Kidney capillary endothelial cell (primary cell): ENCODE measurements at places on chromosomes 4 and X.

DNA sequence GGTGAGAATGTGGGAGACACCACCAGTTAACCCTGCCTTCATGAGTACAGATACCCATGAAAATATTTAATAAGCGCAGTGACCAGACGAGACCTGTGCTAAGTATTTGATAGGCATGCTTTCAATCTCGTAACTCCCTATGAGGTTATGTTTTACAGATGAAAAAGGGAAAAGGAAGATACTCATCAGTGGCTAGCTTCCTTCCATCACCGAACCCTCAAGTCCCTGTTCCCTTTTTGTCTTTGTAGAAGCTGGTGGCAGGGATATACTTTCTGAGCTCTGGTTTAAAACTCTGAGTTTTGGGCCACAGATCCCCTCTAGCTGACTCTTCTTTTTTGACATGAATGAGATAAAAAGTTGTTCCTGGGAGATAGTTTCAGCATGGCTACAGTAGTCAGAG lies 26.3 kb downstream of the AFF1 start:
- DNase-seq = no peak

DNA sequence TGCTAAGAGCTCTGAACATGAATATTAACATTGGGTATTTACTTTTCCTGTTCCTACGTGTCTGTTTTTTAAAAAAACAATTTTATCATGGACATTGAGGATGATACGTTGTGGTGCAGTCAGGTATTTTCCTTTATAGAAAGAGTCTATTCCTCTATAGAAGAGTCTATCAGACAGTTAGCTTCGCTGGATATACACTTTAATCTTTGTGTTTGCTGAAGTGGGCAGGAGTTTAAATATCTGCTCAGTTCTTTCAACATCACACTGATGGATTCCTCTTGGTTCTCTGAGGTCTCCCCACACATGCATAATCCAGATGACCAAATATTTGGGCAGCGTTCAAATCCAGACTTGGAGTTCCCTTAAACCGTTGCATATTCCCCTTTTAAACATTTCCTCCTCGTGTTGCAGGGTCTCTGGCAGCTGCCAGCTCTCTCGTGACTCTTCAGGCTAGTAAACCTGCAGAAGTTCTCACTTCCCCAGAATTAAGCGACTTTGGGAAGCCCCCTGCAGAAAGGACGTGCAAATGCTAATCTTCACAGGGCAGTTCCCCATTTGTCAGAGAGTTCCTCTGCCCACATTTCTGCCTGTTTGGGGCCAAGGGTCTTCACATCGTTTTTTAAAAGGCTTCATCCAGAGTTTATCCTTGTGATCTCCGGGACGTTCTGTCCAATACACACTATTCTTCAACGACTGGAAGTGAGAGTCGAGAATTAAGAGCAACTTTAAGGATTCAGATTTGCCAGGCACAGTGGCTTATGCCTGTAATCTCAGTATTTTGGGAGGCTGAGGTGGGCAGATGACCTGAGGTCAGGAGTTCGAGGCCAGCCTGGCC lies 20.5 kb upstream of the DHRSX start:
- no peak for DNase-seq

GRCh38 chrX:50432829-50433289 lies 37.8 kb downstream of the DGKK start:
- no peak for DNase-seq

GRCh38 chrX:40154250-40154852 lies 56.6 kb upstream of the BCOR start:
- DNase-seq = no peak

- DNase-seq = no peak
Observed at GRCh38 chrX:31251336-31251735, 179.5 kb upstream of the FTHL17 start.

- peak; percentile 57 for DNase-seq
Observed at GRCh38 chr4:146477054-146477453, 44.7 kb downstream of the SLC10A7 start.

GRCh38 chr4:94038195-94038594 lies 169.5 kb upstream of the SMARCAD1 start:
- no peak for DNase-seq

DNA sequence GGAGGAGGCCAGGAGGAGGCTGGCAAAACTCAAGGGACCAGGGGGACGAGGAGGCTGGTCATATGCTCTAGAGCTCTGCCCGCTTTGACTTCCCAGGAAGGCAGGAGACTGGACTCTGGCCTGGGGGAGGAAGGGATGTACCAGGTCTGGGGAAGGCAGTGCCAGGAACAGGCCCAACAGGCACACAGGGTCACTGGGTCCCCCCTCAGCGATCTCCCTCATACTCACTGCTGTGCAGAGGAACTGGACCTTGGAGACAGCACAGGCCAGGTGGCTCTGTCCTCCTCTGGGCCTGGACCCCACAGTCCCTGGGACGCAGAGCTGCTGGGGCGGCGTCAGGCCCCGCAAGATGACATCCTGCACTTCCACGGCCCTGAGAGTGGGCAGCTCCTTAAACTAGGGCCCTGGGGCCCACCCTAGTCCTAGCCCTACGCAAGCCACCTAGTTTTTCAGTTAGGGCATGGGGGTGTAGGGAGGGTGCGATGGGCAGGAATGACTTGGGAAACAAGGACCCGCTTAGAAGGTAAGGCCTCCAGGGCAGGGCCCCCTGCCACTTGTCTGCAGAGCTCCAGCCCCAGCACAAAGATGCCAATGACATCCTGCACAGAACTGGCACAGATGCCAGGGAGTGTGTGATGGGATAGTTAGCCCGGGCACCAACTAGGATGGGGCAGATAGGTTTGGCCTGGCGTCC lies 59.5 kb downstream of the HTRA3 start:
- no peak for DNase-seq

DNA sequence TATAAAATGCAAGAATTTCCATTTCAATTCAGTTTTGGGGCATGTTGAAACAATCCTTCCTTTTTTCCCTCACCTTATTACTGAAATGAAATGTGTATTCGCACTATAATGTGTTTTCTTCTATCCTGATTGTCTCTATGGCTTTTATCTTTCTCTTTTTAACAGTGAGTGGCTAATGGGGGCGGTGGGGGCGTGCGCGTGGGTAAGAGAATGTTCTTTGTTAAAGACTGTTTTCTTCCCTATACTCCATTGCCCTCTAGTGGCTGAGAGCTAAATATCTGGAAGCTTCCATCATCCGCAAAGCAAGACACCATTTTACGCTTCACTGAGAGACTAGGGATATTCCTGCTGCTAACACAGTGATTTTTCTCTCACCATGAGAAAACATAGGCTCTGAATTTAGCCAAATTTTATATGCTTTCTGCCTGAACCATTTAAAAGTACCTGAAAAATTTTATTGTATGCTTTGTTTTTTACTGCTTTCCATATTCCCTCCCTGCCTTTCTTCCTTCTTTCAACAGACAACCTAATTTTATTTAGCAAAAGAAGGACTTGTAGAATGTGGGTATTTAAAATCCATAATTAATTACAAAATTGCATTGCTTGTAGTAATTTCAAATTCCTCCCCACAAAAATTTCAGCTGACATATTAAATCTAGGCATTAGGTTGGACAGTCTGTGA lies 194.0 kb downstream of the GASK1B start:
- peak; percentile 64 for DNase-seq

GRCh38 chr4:163911891-163912290 lies 417.4 kb downstream of the TMA16 start:
- no peak for DNase-seq

DNA sequence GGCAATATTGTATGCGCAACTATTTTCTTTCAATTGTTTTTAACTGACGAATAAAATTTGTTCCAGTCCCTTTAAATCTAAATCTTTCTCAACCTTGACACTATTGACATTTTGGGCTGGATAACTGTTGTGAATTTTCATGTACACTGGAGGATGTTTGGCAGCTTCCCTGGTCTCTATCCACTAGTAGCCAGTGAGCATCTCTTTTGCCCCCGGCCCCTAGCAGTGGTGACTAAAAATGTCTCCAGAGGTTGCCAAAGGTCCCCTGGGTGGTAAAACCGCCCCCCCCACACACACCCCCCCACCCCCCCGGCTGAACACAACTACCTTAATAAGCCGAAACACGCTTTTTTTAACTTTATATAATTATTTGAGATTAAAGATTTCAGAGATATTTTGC lies 514 bp downstream of the FANCB start:
- no peak for DNase-seq

- no peak for DNase-seq
Observed at GRCh38 chr4:3376266-3376665, 65.5 kb upstream of the HGFAC start.

DNA sequence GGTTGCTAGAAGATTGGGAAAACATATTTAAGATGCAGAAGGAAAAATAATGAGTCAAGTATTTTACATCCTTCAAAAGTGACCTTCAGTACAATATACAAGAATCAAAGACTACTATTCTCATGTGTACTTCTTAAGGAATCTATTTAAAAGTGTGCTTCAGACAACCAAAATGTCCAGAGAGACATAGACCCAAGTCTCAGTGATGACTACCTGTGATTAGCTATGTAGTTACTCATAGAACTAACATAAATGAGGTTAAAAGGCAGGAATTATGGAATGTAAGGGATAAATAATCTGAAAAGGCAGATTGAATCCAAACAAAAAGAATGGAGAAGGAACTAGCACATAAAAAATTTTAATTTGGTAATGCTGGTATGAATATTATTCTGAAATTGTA lies 634.7 kb upstream of the FAM241A start:
- DNase-seq = no peak

GRCh38 chrX:2487366-2487765 lies 13.4 kb downstream of the DHRSX start:
- DNase-seq = no peak

GRCh38 chrX:63750811-63751210 lies 34.2 kb downstream of the ARHGEF9 start:
- no peak for DNase-seq

DNA sequence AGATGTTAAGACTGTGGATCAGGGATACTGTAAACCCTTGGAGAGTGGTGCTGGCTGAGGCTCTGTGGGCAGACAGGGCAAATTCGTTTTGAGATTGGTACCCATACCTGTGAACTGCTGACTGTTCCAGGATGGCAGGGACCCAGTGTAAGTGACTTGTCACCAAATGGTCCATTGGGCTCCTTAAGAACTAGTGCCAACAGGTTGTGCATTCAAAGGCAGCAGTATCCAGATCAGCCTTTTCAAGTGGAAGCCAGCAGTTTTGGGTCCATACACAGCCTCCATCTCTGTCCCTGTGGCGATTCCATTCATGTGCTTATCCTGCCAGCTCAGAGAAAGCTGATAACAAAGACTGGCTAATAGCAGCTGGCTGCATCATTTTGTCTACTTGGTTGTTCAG lies 84.0 kb upstream of the SCOC start:
- no peak for DNase-seq
